Tibial nerve (tissue), 4 donors: ENCODE measurements at places on chromosomes 6 and 20.

DNA sequence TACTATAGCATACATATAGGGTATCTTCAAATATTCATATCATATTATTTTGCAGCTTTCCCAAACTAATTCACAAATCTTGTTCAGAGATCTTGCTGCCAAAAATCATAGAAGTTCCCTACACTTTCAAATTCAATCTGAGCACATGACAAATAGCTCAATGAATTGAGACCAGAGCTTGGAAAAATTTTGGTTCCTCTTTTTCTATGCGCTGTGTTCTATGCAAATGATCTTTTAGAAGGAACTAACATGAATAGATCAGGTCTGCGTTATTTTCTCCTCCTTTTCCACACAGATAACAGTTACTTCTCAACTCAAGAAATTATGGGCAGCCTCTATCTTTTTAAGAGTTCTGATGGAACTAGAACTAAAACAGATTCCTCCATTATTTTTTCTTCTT lies 316.3 kb downstream of the ARHGAP18 start:
- DNase-seq, result no peak

- DNase-seq, result no peak
Observed at GRCh38 chr20:8473459-8473858, 341.4 kb downstream of the PLCB1 start.

DNA sequence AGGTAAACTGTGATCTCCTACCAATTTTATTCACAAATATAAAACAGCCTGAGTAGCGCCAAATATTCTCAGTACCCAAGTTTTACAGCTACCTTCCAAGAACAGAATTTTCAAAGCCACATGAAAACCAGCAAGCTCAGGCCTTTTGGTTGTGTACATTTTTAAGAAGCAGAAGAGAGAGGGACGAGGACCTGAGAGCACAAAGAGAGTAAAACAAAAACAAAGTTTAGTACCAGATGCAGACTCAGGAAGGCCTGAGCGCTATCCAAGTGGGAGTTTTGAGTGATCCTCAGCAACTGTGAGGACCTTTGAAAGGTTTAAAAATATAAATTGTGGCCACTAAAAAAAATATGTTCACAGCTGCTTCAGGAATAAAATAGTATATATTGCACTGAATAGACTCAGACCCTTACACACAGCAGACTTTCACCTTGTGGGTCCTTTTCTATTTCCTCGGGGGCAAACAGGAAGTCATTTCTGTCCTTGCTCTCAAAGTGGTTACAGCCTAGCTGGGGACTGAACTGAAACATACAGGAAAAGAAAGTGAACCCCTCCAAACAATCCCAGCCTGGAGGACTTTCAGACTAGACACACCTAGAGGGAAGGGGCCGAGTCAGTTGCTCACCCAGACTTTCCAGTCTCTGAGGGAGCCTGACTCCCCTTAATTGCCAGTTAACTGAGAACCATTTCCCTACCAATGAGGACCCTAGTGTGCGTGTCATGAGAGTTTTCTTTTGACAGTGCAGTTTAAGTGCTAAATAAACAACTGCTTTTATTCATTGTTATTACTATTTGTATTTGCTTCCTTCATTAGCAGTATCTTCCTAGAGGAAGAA lies 48.5 kb upstream of the NT5E start:
- DNase-seq, result no peak

GRCh38 chr6:73712535-73713173 lies 16.7 kb downstream of the CD109 start:
- DNase-seq, result no peak

GRCh38 chr20:36467076-36467999 lies 74.0 kb upstream of the MYL9 start:
- peak; percentile 44 for DNase-seq

- DNase-seq, result no peak
Observed at GRCh38 chr6:149138089-149138488, 179.4 kb upstream of the TAB2 start.

DNA sequence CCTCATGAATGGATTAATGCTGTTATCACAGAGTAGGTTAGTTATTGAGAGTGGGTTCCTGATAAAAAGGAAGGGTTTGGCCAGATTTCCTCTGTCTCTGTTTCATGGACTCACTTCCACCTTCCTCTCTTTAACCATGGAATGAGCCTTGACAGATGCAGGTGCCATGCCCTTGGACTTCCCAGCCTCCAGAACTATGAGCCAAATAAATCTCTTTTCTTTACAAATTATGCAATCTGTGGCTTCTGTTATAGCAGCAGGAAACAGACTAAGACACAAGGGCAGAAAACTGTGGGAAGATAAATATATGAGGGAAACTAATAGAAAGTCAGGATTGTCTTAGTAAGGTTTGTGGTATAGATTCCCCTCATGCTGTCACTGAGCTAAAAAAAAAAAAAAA lies 106.5 kb downstream of the QRSL1 start:
- no peak for DNase-seq

- no peak for DNase-seq
Observed at GRCh38 chr20:57190536-57191264, 75.7 kb downstream of the BMP7 start.

DNA sequence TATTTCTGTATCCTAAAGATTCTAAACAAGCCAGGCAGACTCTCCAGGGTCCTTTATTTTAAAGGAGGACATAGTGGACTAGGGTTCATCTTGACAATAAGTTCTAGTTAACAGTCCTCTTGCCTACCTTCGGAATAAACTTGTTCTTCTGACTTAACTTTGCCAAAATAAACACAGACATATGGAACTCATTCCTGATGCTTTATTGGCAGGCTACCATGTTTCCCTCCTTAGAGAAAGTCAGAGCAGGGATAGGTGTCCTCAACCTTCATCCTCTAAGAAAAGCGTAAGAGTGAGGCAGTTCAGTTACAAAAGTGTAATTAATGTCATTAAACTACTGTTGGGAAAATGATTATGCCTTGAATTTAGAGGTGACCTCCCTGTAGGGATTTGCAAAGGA lies 46.9 kb upstream of the NRSN1 start:
- DNase-seq, result no peak

DNA sequence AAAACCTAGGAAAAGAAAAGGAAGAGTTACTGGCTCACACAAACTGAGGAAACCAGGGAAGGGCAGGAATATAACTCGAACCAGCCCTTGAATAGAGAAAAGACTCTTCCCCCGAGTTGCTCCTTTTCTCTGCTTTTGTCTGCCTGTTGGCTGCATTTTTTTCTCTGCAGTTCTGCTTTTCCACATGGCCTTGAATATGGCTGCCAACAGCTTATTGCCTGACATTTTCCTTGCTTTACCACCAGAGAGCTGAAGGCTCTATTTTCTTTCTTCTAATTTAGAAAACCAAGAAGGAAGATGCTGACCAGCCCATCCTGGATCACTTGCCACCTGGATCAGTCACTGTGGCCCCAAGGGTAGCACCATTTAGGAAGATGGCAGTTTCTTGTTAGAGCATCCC lies 164.8 kb upstream of the MAN1A1 start:
- DNase-seq, result no peak

- DNase-seq, result no peak
Observed at GRCh38 chr6:34810017-34810882, 18.4 kb downstream of the BLTP3A start.

DNA sequence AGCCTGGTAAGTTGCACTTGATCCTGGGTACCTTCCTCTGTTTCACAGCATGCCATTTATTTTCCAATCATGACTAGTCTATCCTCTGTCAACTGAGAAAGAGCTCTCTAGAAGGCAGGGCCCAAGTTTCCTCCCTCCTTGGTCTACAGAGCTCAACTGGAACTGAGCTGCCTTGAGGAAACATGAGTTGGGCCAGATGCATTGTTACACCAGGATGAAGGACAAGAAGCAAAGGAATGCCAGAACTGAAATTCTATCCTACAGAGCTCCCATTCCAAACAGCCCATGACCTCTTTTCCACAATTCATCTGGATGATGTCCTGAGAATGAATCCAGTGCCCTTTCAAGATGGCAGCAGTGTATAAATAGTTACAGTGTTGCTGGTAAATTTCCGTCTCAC lies 66.7 kb upstream of the E2F3 start:
- no peak for DNase-seq

DNA sequence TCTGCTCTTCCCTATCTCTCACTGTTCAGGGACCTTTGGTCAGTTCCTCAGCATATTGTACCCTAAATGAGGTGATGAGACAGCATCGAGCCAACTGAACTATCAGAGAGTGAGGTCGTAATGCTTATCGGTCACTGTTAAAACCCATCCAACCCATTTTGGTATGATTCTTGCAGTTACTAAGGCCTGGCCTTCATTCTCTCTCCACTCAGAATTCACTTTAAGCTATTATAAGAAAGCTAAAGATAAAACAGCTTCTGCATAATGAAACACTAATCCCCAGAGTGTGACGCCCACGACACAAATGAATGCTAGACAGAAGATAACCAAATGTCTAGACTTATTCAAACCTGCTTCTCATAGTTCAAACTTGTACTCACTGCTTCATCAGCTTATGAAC lies 175.8 kb downstream of the GMPR start:
- DNase-seq, result no peak

- no peak for DNase-seq
Observed at GRCh38 chr6:119736296-119737021, 386.9 kb upstream of the MAN1A1 start.

- DNase-seq, result no peak
Observed at GRCh38 chr20:32479012-32479411, 106.1 kb downstream of the NOL4L start.

DNA sequence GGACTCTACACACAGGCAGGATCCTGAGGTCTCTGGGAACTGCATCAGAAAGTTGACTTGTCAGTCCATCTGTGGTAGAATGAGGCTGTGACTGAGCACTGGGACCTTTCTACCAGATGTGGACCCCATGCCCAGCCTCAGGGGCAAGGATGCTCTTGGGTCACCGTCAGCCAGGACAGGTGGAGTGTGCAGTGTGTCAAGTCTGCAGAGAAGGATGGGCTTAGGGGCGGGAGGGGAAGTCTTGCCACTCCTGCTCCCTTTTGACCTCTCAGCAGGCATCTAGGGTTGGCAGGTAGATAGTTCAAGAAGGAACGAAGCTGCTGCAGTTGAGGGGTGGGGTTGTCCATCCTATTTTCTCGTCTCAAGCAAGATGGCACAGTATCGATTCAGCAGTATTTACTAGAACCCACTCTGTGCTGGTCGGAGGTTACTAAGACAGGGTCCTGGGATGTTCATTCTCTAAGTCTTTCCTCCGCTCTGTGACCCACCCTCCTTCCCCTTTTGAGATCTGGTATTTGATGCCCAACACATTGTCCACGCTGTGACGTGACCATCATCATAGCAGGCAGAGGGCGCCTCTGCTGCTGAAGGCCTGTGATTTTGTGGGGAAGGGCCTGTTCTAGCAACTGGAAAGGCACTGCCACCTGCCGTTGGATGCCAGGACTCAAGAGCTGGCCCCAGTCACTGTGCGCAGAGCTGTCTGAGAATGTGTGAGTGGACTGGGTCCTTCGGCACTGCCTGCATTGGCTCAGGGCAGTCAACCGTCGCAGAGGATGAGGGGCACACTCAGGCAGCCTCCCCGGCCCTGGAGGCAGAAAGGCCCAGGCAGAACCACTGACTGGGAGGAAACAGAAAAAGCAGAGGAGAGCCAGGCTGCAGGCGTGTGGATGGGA lies 23.2 kb downstream of the RBCK1 start:
- DNase-seq, result peak; percentile 34

DNA sequence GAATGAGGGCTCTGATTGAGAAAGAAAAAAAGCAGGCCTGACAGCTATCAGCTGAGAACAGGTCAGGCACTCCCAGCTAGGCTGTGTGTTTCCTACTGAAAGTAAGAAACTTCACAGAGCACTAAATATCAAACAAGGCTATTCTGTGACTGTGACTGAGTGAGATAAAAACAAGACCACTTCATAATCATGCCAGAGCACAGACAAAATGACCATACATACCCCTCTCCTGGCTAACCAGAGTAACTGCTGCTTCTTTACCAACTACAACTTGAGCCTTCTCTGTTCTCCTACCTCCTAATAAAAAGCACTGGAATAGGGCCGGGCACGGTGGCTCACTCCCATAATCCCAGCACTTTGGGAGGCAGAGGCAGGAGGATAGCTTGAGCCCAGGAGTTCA lies 6.8 kb upstream of the BTN1A1 start:
- DNase-seq, result no peak

DNA sequence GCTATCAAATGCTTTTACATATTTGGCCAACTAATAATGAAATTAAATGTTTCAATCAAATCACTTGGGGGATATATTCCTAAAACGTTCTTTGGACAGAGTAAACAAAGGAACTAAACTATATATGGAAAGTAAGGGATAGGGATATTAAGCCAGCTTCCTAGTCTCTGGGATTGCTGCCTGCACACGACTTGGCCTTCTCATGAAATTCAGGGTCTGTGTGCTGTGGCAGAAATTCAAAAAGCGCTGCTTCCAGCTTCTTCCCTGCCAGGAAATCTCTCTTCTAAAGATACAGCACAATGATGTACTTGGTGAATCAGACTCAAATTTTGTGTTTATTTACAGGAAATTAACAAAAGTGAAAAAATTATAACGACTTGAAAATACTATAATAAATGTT lies 206.3 kb upstream of the RAB32 start:
- DNase-seq, result no peak

- no peak for DNase-seq
Observed at GRCh38 chr6:168906391-168906790, 347.3 kb downstream of the THBS2 start.

DNA sequence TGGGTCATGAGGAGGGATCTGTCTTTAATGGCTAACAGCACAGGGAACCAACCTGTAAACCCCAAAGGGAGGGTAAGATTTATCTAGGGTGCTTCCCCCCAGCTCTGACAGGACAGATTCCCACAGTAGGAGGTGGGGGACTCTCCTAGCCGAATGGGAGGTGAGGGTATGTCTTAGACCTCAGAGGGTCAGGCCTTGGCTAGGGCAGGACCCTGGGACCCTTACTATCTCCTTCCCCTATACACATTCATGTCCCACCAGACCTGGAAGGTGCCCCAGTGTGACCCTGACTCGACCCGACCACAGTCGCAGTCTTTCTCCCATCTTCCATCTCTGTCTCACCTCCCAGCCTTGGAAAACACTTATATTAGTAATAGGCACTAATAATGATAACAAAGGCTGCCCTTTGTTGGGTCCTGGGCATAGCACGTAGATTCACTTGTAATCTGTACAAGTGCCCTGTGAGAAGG lies 36.8 kb downstream of the VEGFA start:
- DNase-seq, result no peak

GRCh38 chr6:44190715-44191114 lies 26.0 kb upstream of the MYMX start:
- no peak for DNase-seq

GRCh38 chr20:1907586-1907985 lies 12.4 kb downstream of the SIRPA start:
- DNase-seq, result no peak

DNA sequence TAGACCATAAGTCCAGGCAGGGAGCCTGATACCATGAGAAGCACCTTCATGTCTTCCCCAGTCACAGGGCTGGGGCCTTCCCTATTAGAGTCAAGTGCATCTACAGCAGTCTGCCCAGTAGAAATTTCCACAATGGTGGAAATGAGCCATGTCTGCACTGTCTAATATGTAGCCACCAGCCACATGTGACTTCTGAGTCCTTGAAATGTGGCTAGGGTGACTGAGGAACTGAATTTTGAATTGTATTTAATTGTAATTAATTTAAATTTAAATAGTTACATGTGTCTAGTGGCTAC lies 300.2 kb downstream of the CLIC5 start:
- no peak for DNase-seq

GRCh38 chr6:147643341-147644200 lies 135.1 kb downstream of the SAMD5 start:
- no peak for DNase-seq
